ENCODE measurements at places on chromosomes 4 and X. TPM values are rescaled to one million over a fixed set of nuclear protein-coding genes. Genes with fewer than 3 reads are reported as not detected.

CCNB3 gene
- 0.29 TPM for total RNA-seq

NLRP2B gene
- not detected for total RNA-seq

NAA11 gene
- not detected for total RNA-seq

TMEM255A gene
- total RNA-seq: 4.6 TPM

CPEB2 gene
- 47.3 TPM for total RNA-seq

TMEM47 gene
- 39.6 TPM for total RNA-seq

KDR gene
- 2.5 TPM for total RNA-seq

ADH7 gene
- total RNA-seq: not detected

WAS gene
- total RNA-seq: 1.1 TPM

WDR19 gene
- 18.0 TPM for total RNA-seq

LETM1 gene
- total RNA-seq: 53.1 TPM

CFAP299 gene
- not detected for total RNA-seq

PTCHD1 gene
- total RNA-seq: 0.14 TPM

MUC7 gene
- total RNA-seq: not detected

ENAM gene
- total RNA-seq: 0.11 TPM

KLF3 gene
- total RNA-seq: 35.9 TPM

CNGA2 gene
- total RNA-seq: not detected

BEX2 gene
- 10.0 TPM for total RNA-seq

PDHA2 gene
- not detected for total RNA-seq

CLTRN gene
- total RNA-seq: 1.0 TPM
